DMS79 (cell line): ENCODE measurements at places on chromosomes 1 and 21.

- no peak for DNase-seq
These were observed 1.9 kb downstream of the AGO1 start for GRCh38 chr1:35884934-35885333.

DNA sequence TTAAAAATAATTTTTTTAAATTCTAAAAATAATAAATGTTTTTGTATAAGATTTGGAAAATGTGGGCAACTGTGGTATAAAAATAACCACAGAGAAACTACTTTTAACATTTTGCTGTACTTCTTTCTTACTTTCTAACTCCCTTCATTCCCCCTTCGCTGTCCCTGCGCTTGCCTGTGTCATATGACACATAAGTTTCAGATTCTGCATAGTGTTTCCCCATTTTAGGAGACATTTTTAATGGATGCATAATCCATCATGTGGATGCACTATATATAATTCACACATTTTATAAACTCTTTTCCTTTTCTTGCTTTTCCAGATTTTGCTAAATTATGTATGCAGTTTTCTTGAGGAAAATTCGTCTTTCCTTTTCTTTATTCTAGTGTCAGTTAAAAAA, 16.3 kb downstream of the ATG4C start:
- no peak for DNase-seq

DNA sequence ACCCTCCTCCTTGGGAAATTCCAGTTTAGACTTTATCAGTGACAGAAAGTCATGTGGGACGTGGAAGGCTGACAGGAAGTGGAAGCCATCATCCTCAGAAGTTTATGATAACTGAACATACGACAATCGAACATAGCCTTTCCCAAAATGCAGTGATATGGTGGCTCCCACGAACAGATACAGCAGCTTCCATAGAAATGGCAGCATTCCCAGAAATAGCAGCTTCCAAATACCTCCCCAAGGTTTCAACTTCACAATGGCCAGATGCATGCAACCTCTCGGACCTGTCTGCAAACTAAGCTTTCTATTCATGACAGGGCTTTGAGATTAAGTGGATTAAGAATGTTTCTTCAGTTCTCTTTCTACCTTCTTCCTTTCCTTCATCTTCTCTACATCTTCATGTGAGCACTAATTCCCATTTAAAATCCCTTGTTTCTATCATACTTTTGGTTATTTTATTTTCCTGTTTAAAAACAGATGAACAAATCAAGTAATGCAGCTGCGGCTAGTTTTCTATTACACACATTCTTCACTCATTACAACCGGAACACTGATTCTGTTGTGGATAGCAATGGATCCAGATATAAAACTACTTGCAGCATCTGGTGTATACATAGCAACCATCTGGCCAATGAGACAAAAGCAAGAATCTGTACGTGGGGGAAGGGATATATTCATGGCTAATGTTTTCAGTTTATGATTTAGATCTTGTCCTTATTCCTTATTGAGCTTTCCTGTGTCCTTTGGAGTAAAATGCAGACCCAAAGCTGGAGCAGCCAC, 304.8 kb downstream of the BRINP3 start:
- DNase-seq: no peak

- no peak for DNase-seq
These were observed 20.4 kb downstream of the KCNN3 start for GRCh38 chr1:154849645-154850131.
